ENCODE measurements at places on chromosomes 13 and 19. TPM values are rescaled to one million over a fixed set of nuclear protein-coding genes. Genes with fewer than 3 reads are reported as not detected.

The ZNF493 gene
- total RNA-seq: 50.5 TPM

The TMPRSS9 gene
- total RNA-seq: not detected

The PSPN gene
- total RNA-seq: 3.5 TPM

DNA sequence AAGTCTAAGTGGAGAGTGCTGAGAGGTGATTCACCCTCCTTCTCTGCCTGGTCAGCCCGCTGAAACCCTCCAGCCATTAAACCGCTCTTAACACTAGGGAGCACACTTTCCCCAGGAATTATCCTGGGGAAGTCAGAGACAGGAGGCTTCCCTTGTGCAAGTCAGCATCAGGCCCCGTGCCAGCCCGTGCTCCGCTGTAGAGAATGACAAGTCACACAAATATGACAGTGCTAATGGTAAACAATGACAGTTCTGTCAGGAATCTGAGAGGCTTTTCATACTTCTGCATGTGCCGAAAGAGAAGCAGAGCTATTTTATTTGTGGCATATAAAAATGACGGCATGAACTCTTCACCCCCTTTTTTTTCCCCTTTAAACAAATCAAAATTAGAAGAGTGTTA is 816.9 kb upstream of the SLC10A2 start:
- H3K36me3 ChIP-seq: no peaks in the 10 kb centered on the region
- no peaks in the 10 kb centered on the region for H3K4me1 ChIP-seq
- no peak overlapping the region for H3K27ac ChIP-seq
- H3K4me3 ChIP-seq: peak overlapping the region; percentile 1
- H3K27me3 ChIP-seq: no peaks in the 10 kb centered on the region

DNA sequence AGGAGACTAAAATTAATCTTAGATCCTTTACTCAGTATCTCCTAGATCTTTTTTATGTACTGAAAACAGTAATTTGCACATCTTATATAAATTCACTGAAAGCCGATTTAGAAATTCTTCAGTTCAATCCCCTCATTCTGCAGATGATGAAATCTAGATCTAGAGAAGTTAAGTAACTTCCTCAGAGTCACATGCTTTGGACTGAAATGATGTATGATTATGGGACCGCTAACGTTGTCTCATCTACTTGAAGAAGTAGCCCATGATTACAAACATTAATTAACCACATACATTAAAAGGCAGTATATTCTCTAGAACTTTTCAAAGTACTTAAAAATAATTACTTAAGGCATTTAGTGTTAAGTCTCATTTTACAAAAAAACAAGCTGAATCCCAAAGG is 37.8 kb downstream of the ELF1 start:
- H3K27me3 ChIP-seq: no peaks in the 10 kb centered on the region
- peaks cover 43% of the 10 kb centered on the region for H3K4me1 ChIP-seq
- H3K36me3 ChIP-seq: no peaks in the 10 kb centered on the region

DNA sequence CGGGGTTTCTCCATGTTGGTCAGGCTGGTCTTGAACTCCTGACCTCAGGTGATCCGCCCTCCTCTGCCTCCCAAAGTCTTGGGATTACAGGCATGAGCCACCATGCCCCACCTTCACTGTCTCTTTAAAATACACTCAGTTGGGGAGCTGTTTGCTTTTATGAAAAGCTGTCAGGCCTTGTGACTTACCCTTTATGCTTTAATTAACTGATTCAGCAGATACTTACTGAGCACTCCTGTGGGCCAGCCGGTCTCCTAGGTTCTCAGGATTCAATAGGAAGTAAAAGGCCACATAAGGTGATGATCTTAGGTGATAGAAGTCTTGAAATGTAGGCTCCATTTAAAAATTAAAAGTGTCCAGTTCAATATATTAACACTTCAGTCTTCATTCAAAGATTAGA is 7.5 kb downstream of the UBAC2 start:
- H3K36me3 ChIP-seq: peaks cover 26% of the 10 kb centered on the region
- no peak for DNase-seq
- no peak overlapping the region for H3K27ac ChIP-seq
- no peak overlapping the region for H3K4me3 ChIP-seq

DNA sequence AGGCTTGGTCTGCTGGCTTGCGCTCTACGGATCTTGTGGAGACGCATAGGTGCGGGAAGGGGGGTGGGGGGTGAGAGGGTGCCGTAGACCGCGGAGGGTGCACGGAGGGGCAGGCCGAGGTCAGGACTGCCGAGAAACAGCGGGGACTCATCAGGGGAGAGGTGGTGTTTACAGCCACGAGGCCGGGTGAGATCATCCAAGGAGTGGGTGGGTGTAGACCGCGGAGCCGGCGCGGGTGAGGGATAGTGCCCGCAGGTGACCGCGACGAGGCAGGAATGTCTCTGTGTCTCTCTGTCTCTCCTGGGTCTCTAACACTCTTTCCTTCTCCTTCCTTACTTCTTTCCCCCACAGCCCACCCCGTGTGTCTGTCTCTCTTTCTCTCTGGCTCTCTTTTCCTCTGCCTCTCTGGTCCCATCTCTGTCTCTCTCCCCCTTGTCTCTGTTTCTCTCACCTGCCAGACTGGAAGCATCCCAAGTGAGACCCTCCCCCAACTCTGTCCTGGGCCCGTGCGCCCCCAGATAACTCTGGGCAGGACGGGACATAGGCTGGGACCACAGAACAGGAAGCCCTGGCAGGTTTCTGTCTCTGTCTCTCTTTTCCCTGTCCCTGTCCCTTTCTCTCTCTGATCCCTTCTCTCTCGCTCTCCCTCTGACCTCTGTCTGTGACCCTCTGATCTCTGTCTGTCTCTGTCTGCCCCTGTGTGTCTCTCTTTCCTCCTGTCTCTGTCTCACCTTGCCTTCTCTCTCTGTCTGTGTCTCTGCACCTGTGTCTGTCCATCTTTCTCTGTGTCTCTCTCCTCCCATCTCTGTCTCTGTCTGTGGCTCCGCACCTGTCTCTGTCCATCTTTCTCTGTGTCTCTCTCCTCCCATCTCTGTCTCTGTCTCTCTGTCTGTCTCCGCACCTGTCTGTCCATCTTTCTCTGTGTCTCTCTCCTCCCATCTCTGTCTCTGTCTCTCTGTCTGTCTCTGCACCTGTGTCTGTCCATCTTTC is 1.8 kb upstream of the KLK4 start:
- H3K27ac ChIP-seq: no peak overlapping the region
- H3K27me3 ChIP-seq: no peaks in the 10 kb centered on the region
- no peaks in the 10 kb centered on the region for H3K36me3 ChIP-seq
- no peaks in the 10 kb centered on the region for H3K4me1 ChIP-seq
- DNase-seq: no peak

- no peaks in the 10 kb centered on the region for H3K36me3 ChIP-seq
- no peak overlapping the region for H3K4me3 ChIP-seq
- DNase-seq: no peak
- H3K4me1 ChIP-seq: no peaks in the 10 kb centered on the region
- H3K27me3 ChIP-seq: no peaks in the 10 kb centered on the region
These were observed 69.7 kb downstream of the ERICH6B start for GRCh38 chr13:45545686-45546409.

GRCh38 chr13:50676602-50677001 is 166.9 kb downstream of the DLEU7 start:
- H3K4me3 ChIP-seq: no peak overlapping the region
- H3K36me3 ChIP-seq: no peaks in the 10 kb centered on the region
- peaks cover 19% of the 10 kb centered on the region for H3K4me1 ChIP-seq
- no peak for DNase-seq
- no peaks in the 10 kb centered on the region for H3K27me3 ChIP-seq

GRCh38 chr13:27001705-27002104 is 169.9 kb downstream of the USP12 start:
- peaks cover 14% of the 10 kb centered on the region for H3K4me1 ChIP-seq
- no peak for DNase-seq
- H3K36me3 ChIP-seq: no peaks in the 10 kb centered on the region

- no peaks in the 10 kb centered on the region for H3K4me1 ChIP-seq
- H3K27ac ChIP-seq: no peak overlapping the region
- H3K27me3 ChIP-seq: no peaks in the 10 kb centered on the region
- no peak for DNase-seq
- no peak overlapping the region for H3K4me3 ChIP-seq
- no peaks in the 10 kb centered on the region for H3K36me3 ChIP-seq
These were observed 12.7 kb downstream of the CEACAM21 start for GRCh38 chr19:41588497-41589209.

GRCh38 chr19:14395262-14395661 is 14.0 kb downstream of the ADGRE5 start:
- H3K4me3 ChIP-seq: no peak overlapping the region
- H3K27ac ChIP-seq: no peak overlapping the region
- peaks cover 25% of the 10 kb centered on the region for H3K36me3 ChIP-seq
- no peaks in the 10 kb centered on the region for H3K27me3 ChIP-seq

DNA sequence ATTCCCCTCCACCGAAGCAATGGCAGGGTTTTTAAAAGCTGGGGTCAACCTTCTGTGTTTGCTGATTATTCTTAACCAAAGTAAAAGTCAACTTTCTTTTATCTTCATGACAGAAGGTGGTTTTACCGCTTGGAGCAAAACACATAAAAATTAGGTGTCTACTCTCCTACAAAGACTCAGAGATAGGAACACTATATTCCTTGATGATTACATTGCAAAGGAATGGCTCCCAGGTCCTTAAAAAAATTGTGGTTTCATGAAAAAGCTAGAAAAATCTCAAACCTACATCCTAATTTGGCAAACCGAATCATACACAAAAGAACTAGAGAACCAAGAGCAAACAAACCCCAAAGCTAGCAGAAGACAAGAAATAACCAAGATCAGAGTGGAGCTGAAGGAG is 760.4 kb upstream of the PCDH20 start:
- no peaks in the 10 kb centered on the region for H3K27me3 ChIP-seq
- H3K36me3 ChIP-seq: no peaks in the 10 kb centered on the region
- H3K4me3 ChIP-seq: no peak overlapping the region
- H3K27ac ChIP-seq: no peak overlapping the region
- no peak for DNase-seq

DNA sequence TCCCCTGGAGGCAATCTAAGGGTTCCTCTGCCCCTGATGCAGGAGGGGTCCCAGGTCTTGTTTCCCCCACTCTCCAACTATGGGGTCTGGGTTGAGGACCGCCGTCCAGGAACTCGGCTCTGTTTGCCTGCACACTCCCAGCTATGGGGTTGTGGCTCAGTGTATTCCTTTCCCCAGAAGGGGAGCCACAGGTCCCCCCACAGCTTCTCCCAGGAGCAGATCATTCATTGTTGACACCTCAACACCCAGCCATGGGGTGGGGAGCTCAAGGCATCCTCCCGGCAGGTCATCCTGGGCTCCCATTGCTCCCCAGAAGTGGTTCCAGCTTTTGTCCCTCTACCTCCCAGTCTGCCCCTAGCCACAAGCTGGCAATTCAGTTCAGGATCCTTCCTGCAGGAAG is 975 bp downstream of the ZNF358 start:
- DNase-seq: no peak
- H3K36me3 ChIP-seq: peaks cover 29% of the 10 kb centered on the region
- H3K4me1 ChIP-seq: no peaks in the 10 kb centered on the region
- H3K27me3 ChIP-seq: no peaks in the 10 kb centered on the region
- H3K27ac ChIP-seq: peak overlapping the region; percentile 88

DNA sequence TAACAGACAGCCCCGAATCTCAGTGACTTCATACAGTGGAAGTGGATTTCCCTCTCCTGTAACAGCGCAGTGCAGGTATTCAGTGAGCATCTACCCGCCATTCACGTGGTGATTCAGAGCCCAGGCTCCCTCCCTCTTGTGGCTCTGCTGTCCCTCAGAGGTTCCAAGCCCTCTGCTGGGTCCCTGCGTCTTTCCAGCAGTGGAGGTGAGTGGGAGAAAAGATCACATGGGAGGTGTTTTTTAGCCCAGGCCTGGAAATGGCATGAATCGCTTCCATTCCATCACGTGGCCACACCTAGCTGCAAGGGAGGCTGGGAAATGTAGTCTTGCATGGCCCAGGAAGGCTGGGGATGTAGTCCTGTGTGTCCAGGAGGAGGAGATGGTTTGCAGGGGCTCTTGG is 61.4 kb downstream of the DPF1 start:
- peaks cover 20% of the 10 kb centered on the region for H3K36me3 ChIP-seq
- no peak overlapping the region for H3K27ac ChIP-seq
- H3K4me3 ChIP-seq: no peak overlapping the region
- no peaks in the 10 kb centered on the region for H3K27me3 ChIP-seq
- no peak for DNase-seq
- H3K4me1 ChIP-seq: no peaks in the 10 kb centered on the region

DNA sequence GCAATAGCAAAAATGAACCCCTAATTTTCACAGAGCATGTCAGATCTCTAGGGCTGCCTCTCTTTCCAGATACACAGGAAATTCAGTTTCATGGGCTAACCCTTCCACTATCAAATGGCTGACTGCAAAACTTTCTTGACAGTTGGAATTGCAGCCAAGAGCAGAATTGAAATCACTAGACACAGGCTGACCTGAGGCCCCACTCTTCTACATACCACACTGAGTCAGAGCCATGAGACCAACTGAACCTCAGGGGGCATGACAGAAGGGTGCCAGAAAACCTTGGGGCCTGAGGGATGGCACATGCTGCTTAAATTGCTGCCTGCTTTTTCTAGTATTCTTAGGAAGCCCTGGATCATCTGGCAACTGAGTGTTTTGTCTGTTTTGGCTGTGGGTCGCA is 1.7 kb upstream of the DLEU7 start:
- no peaks in the 10 kb centered on the region for H3K27me3 ChIP-seq
- no peak overlapping the region for H3K4me3 ChIP-seq
- H3K36me3 ChIP-seq: no peaks in the 10 kb centered on the region
- H3K27ac ChIP-seq: no peak overlapping the region
- peaks cover 6% of the 10 kb centered on the region for H3K4me1 ChIP-seq
- no peak for DNase-seq

DNA sequence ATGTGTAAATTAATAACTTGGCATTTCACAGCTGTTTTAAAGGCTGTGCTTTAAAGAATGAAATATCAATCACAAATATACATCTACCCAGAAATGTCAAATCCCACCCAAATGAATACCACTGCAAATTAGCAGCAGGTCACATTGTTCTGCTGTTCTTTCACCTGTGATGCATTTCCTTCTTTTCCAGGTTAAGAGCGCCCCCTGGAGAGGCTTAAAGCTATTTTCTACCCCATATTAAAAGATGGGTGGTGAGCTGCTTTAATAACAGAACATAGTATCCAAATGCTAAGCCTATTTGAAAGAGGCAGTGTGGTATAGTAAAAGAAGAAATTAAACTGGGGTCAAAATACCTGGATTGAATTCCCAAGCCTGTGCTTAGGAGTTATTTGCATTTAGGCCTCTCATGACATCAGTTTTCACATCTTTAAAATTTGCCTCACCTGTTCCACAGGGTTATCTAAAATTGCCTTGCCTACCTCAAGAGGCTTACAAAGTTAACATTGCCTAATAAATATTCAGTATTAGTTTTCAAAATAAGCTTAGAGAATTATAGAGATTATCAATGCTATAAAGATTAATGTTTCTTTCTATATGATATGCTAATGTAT is 396.9 kb upstream of the SLITRK5 start:
- H3K27ac ChIP-seq: no peak overlapping the region
- H3K4me1 ChIP-seq: no peaks in the 10 kb centered on the region
- DNase-seq: no peak
- H3K27me3 ChIP-seq: no peaks in the 10 kb centered on the region
- no peak overlapping the region for H3K4me3 ChIP-seq

GRCh38 chr19:48837051-48837524 is 797 bp upstream of the HSD17B14 start:
- H3K36me3 ChIP-seq: no peaks in the 10 kb centered on the region
- peak overlapping the region; percentile 86 for H3K27ac ChIP-seq
- H3K4me1 ChIP-seq: peaks cover 30% of the 10 kb centered on the region
- peak overlapping the region; percentile 29 for H3K4me3 ChIP-seq
